Activated T-helper 1 cell treated with Interleukin-2 at 50 U/mL for 16 hours (primary cell): ENCODE measurements at places on chromosomes 16 and 17.

GRCh38 chr16:68363658-68364521 lies 53.1 kb downstream of the PRMT7 start:
- DNase-seq: no peak

DNA sequence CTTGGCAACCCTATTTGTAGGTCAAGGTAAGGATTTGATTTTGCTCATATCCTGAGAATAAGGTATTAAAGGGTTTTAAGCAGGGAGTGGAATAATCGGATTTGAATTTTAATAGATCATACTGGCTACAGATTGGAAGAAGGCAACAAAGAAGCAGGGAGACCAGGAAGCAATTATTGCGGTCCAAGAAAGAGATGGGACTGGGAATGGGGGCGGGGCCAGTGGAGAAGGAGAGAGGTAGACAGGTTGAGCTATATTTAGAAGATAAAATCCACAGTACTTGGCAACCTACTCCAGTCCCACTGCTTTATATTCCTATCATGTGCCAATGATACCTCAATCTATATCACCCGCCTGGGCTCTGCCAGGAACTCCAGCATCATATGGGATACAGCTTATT lies 5.8 kb upstream of the NOL11 start:
- DNase-seq: no peak

- DNase-seq: no peak
These were observed 30.8 kb downstream of the FBXO31 start for GRCh38 chr16:87352818-87353217.

GRCh38 chr17:73976676-73977521 lies 226.6 kb upstream of the RPL38 start:
- DNase-seq: no peak

DNA sequence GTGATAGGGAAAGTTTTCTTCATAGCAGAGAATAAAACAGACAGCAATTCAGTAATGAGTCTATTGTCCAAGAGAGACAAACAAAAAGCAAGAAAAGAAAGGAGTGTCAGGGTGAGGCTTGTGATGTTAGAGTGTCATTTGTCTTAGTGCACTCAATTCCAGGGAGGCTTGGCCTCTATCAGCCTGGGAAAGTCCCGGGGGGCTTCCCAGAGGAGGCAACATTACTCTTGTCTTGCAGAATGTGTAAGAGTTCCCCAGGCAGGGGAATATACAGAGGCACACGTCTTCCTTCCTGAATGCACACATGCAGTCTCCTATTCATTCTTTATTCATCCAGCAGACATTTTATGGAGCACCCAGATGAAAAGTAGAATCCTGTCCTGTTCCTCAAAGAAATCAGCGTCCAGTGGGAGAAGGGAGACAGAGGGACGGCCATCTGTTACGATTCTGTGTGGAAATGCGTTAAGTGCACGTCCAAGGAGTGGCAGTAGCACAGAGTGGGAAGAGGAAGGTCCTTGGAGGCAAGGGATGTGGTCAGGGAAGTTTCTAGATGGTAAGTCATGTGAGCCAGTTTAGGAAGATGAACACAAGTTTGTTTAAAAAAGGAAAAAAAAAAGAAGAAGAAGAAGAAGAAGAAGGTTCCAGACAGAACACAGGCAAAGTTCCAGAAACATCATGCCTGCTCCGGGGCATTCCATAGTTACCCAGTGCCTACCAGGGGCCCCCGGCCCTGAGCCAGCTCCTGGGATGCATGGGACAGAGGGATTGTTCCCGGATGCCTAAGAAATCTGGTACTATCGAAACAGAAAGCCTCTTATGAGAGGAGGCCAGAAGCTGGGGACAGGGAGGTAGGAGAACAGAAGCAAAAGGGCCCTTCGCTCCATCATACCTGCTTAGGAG lies 21.1 kb downstream of the CACNG4 start:
- no peak for DNase-seq

DNA sequence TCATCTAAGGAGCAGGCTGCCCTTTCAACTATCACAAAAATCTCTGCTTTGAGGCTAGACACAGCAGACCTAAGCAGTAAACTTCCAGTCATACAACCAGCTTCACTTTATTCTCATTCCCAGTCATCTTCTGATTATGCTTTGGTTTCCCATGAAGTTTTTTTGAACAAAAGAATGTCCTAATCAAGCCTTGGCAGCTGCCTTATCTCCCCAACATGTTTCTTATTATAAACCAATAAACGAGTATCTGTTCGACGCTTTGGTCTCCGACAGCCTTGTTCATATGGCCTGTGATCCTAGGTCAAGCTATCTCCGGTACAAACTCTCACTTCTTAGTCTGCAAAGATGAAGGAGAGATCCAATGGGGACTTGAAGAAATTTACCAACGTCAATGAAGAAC lies 47.4 kb upstream of the CDYL2 start:
- DNase-seq: no peak

GRCh38 chr17:44155488-44155887 lies 13.8 kb downstream of the HROB start:
- no peak for DNase-seq

DNA sequence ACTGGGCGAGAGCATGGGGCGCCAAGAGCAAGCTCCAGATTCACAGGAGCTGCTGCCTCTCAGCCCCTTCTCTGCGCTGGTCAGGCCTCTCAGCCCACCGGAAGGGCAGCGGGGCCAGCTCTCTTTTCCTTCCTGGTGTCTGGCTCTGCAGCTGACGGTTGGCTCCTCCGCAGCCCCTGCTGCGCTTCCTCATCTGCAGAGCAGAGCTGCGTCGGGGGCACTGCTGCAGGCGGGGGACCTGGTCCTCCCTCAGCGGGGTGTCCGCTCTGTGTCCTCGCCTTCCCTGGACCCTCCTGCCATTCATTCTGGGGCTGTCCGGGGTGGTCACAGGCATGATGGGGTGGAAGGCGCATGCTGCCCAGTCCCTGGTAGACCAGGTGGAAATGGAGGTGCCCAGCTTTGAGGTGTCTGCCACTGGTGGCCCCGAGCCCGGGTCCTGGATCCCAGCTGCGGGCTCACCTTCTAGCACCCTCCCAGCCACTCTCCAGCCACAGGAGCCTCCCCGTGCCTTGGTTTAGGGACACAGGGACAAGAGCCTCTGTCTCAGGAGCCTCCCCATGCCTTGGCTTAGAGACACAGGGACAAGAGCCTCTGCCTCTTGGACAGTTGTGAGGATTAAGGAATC lies 84.8 kb downstream of the IRF8 start:
- DNase-seq: no peak

GRCh38 chr17:14701886-14702285 lies 401.0 kb downstream of the HS3ST3B1 start:
- DNase-seq: no peak

- no peak for DNase-seq
These were observed 40.5 kb downstream of the MAP2K6 start for GRCh38 chr17:69455040-69455439.

DNA sequence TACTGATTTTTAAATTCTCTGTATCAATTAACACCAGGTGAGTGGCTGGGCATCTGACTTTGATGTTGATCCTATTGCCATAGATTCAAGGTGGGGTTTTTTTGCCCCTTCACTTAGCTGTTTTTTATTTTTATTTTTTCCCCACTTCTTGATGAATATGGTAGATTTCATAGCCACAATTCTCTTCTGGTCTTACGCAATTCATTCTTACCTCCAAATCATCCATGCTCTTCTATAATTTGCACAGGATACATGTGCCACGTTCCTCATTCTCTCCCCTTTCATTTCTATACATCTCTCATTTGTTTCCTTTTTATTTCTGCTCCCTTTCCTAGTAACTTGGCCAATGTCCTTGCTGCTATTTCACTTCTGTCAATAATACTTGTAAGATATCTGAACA lies 14.9 kb upstream of the HS3ST4 start:
- DNase-seq: no peak

DNA sequence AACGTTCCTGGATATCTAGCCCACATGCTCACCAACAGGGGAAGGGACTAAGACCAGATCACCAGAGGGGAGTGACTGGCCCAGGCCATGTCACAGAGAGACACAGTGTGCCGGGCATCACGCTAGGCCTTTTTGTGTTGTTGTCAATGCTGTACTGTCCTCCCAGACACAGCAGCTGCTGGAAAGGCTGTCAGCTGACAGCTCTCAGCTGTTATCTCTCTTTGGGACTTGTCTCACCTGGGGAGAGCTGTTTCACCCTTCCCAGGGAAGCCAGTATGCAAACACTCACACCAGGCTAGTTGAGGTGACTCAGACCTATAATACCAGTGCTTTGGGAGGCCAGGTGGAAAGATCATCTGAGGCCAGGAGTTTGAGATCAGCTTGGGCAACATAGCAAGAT lies 19.4 kb downstream of the UNC45B start:
- DNase-seq: no peak

GRCh38 chr17:60406887-60407286 lies 15.0 kb upstream of the USP32 start:
- DNase-seq: no peak

DNA sequence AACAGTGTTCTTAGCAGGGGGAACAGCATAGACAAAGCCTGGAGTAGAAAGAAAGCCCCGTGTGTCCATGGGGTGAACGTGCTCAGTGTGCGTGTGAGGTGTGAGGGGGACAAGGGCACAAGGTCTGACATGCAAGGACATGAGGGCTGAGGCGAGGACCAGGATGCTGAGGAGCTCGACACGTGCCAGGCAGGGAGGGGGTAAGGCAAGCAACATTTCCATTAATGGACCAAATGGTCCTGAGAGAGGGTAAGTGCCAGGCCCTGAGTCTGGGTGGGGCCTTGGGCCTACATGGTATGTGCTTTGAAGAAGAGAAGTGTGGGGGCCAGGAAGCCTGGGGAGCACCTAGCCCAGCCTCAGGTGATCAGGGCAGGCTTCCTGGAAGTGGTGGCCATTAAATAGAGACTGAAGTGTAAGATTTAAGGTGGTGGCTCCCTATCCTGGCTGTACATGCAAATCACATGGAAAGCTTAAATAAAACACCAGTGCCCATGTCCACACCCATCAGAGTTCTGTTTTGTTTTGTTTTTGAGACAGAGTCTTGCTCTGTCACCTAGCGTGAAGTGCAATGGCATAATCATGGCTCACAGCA lies 29.3 kb downstream of the ADCY7 start:
- DNase-seq: no peak

GRCh38 chr17:50461550-50462132 lies 7.0 kb downstream of the CHAD start:
- no peak for DNase-seq

DNA sequence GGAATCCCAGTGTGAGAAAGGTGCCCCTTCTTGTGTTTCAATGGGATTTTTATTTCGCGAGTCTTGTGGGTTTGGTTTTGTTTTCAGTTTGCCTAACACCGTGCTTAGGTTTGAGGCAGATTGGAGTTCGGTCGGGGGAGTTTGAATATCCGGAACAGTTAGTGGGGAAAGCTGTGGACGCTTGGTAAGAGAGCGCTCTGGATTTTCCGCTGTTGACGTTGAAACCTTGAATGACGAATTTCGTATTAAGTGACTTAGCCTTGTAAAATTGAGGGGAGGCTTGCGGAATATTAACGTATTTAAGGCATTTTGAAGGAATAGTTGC lies 567 bp downstream of the UBB start:
- DNase-seq: no peak

DNA sequence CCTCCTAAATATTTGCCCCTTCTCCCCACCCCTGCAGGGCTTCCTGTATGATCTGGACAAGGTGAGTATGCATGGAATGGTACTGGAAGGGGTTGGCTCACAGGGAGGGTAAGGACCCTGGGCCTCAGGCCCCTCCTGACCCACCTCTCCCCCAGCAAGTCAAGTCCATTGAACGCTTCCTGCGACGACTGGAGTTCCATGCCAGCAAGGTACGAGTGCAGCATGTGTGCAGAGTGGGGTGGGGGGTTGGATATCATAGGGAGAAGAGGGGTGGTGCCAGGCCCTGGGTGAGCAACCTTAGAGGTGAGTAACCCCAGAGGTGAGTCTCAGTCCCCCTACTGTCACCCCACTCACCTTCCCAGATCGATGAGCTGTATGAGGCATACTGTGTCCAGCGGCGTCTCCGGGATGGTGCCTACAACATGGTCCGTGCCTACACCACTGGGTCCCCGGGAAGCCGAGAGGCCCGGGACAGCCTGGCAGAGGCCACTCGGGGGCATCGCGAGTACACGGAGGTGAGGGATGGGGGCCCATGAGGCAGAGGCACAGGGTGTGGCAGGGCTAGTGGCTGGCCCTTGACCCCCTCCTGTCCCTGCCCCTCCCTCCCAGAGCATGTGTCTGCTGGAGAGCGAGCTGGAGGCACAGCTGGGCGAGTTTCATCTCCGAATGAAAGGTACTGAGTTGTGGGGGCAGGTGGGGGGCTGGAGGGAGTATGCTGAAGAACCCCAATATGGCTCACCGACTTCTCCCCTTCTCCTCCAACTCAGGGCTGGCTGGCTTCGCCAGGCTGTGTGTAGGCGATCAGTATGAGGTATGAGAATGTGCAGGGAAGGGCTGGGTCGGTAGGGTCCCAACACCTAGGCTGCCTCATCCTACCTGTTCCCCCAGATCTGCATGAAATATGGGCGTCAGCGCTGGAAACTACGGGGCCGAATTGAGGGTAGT lies 11.3 kb downstream of the RIPOR1 start:
- DNase-seq: no peak

DNA sequence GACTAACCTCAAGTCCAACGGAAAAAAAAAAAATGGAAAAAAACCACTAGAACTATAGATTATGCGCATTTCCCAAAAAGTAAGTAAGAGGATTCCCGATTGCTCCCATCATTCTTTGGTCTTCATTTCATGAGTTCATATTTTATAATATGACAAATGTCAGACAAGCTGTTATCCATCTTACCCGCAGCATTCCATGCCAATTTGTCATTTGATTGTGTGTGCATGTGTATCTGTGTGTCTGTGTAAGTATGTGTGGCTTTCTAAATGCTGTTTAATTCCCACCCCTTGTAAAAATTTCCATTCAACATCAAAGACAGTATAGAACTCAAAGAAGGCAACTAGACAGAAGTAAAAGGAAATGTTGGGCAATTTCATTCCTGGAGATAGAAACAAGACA lies 434.1 kb downstream of the CDH11 start:
- DNase-seq: no peak

DNA sequence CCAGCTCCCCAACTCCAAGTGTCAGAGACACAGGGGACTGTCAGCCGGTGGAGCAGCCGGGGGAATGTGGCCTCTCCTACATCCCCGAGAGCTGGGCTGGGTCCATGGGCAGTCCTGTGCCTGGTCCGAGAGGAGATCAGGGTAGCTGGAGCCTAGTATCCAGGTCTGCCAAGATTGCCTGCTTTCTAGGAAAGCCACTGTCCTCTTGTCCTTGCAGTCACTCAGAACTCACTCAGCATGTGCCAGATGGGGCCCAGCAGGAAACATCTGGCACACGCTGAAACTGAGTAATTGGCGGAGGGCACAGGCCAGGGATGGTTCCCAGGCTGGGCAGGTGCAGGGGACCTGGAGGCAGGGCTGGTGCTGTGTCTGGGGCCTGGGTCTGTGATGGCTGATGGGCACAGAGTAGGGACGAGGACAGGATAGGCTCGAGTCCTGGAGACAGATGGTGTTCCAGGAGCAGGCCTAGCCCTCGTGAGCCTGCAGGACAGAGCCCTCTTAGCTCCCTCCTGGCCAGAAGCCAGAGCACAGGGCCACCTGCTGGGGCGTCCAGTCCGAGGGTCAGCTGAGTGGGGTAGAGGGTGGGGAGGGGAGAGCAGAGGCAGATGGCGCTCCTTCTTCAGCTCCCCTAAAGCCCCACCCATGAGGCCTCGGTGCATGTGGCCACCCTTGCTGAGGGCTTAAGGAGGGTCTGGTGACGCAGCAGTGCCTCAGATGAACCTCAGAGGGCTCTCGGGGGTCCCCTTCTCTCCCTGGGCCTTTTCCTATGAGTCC lies 31.1 kb downstream of the ADCY7 start:
- no peak for DNase-seq

GRCh38 chr16:58638148-58639036 lies 8.8 kb upstream of the CNOT1 start:
- DNase-seq: no peak
